ENCODE measurements at places on chromosomes 3 and 15.

DNA sequence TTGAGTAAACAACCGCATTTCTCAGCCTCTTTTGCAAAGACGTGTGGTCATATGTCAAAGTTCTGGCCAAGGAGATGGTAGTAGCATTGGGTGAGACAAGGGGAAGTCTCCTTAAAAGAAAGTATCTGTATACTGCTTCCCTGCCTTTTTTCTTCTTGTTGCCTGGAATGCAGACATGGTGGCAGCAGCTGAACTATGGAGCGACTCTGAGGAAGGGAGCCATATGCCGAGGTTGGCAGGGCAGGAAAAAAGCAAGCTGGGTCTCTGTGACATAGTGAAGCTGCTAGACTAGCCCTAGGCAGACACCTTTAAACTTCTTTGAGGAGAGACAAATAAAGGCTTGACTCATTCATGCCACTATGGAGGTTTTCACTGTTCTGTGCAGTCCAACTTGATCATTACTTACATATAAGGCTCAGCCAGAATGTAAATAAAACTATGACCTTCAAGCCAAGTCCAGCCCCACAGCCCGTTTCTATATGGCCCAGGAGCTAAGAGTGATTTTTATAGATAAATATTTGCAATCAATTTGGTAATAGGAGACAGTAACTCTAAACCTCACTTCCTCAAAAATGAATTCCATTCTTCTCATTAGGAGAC is 30.6 kb upstream of the PRICKLE2 start:
- DNase-seq, result no peak

DNA sequence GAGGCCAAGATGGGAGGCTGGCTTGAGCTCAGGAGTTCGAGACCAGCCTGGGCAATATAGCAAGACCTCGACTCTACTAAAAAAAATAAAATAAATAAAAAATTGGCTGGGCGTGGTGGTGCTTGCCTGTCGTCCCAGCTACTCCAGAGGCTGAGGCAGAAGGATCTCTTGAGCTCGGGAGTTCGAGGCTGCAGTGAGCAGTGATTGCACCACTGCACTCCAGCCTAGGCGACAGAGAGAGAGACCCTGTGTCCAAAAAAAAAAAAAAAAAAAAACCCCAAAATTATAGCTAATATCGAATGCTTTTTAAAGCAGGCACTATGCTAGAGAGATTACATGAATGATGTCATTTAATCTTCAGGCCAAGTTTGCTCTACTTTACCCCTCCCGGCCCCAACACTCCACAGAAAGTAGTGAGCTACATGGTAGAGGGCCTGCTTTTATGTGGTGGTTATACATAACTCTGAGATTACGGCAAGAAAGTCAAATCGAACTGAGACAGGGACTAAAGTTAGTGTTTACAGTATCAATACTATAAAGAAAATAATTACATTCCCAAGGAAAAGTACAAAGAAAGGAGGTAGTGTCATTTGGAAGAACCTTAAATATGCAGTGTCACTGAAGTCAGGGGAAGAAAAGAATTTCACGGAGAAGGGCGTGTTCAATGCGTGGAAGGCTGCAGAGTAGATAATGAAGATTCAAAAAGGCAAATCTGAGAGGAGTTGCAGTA is 1.1 kb downstream of the ADPGK start:
- no peak for DNase-seq

DNA sequence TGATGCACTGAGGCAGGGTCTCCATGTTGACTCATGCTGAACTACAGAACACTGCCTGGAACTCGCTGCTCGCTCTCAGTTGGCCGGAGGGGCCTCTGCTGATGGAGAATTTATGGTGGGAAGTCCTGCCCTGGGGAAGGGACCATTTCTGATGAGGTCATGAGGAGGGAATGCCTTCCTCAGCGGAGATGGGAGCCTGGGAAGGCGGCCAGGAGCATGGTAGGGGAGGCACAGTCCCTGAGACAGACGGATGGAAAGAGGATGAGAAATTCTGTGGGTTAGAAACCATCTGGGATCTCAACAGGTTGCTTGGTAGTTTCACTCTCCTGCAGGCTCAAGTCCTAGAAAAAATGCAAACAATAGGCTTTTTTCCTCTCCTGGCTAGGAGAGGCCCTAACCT is 56.8 kb upstream of the TPM1 start:
- DNase-seq, result peak; percentile 61

- no peak for DNase-seq
Measured at GRCh38 chr3:123745184-123745855, 138.8 kb downstream of the MYLK start.

GRCh38 chr3:110193074-110193473 is 855.7 kb upstream of the DPPA4 start:
- no peak for DNase-seq

GRCh38 chr3:8371960-8372463 is 129.6 kb upstream of the LMCD1 start:
- DNase-seq, result no peak

GRCh38 chr3:14422016-14422963 is 19.9 kb downstream of the SLC6A6 start:
- DNase-seq, result no peak

Measured in fibroblast of skin of left biceps (primary cell).